ENCODE measurements at places on chromosomes 3 and 15.

DNA sequence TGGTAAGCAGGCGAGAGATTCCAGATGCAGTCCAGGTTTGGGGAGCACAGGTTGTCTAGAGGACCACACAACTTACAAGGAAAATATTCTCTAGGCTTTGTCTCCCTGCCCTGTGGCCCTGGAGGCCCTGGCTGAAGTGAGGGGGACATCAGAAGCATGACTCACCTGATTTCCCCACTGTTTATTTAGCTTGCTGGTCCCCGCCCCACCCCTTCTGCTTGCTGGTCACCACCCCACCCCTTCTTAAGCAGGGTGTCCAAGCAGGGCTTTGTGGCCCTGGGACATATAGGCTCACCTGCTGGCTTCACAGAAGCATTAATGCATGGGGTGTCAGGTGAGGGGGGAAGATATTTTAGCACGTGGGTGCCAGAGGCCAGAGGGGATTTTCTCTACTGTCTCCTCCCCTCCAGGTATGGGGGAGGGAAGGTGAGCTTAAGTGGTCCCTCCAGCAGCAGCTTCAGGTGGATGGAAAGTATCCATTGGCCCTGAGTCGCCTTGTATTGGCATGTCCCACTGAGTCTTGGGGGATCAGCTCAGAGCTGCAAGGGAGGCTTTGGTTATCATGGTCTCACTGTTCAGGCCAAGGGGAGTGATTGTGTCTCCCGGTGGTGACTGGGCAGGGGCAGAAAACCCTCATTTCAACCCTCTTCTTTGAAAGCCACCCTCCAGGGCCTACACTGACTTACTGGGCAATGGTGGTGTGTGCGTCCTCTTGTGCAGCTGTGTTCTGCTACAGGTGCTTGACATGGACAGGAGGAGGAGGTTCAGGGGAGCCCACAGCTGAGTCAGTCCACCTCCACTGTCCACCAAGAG lies 49.8 kb downstream of the GASK1A start:
- DNase-seq = no peak

- no peak for DNase-seq
Observed at GRCh38 chr15:70292076-70292760, 194.5 kb upstream of the TLE3 start.

DNA sequence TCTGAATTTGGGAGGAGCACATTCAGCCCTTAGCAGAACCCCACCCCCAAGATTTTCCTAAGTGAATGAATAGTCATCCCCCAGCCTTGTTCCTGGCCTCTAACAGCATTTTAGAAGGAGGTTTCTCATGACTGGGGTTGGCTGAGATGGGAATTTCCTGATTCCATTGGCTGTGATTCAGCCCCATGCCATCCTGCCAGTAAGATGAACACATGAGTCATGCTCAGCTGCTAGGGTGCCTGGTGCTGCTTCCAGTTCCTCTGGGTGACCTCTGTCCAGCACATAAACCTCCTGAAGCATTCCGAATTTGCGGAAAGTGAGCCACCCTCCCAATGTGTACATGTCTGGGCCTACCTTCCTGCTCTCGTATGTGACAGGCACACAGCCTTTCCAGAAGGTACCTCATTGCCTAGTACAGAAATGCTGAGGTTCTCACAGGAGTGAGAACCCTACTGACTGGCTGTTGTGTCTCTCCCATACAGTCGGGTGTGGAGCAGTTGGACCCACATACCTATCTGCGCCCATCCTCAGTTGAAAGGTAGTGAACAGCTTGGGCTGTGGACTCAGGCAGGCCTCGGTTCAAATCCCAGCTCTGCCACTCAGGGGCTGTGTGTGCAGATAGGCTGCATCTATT lies 91.7 kb downstream of the APBA2 start:
- no peak for DNase-seq

DNA sequence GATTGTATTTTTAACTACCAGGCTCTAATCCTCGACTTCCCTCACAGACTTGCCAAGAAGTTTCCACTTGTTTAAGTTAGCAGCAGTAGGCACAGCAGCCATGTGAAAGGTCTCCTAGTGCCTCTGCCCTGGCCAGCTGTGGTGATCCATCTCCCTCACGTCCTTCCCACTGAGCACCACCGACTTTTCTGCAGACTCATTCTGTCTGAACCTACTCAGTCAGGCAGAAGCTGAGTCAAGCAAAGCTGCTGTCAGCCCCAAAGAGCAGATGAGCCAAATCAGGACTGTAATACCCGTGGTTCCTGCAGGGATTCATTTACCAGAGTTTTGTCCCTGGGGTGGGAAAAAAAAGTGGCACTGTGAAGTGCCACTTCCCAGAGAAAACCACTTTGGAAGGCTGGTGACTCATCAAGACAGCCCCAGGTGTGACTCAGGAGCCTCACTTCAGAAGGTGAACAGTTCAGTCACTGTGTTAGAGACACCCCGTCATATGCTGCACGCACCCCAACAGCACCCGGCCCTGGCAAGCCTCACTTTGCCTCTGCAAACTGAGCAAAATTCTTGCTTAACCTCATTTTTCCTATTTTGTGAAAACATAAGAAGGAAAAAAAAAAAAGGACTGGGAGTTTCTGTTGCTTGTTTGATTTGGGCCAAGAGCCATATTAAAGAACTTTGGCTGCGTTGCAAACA lies 76.0 kb downstream of the WWTR1 start:
- DNase-seq = no peak

Measured in GM12891 (cell line).